ENCODE measurements at places on chromosomes 5 and 9. TPM values are rescaled to one million over a fixed set of nuclear protein-coding genes. Genes with fewer than 3 reads are reported as not detected.

GRCh38 chr5:180463216-180463900 is 30.8 kb upstream of the CNOT6 start:
- no peak for DNase-seq

GRCh38 chr9:135480071-135480939 is 723 bp downstream of the PPP1R26 start:
- peak; percentile 45 for DNase-seq

The ZFP2 gene
- total RNA-seq: not detected

DNA sequence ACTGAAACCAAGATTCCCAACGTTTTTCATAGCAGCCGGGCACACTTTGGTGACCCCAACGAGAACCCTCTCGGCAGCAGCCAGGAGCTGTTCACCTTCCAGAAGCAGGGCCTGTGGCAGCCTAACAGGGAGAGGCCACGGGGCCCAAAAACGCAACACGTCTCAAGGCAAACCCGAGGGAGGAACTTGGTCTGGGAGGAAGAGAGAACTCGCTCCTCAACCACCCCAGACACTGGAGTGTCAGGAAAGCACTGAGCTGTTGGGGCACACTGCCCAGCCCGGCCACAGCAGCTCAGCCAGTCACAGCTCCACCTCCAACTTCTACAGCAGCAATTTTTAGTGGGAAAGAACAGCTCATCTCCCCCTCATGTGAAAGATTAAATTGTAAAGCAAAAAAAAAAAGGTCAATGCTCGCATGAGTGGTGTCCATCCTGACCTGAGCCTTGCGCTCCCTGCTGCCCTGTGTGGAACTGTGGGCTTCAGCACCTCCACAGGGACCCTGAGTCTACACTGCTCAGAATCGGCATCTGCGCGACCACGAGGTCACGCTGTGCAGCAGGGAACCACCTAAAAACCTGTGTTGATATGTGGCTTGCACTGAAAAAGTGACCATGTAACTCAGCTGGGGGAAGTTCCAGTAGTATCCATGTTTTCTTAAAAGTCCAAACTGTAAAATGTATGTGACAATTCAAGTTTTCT is 55.0 kb downstream of the IPPK start:
- no peak for DNase-seq

DNA sequence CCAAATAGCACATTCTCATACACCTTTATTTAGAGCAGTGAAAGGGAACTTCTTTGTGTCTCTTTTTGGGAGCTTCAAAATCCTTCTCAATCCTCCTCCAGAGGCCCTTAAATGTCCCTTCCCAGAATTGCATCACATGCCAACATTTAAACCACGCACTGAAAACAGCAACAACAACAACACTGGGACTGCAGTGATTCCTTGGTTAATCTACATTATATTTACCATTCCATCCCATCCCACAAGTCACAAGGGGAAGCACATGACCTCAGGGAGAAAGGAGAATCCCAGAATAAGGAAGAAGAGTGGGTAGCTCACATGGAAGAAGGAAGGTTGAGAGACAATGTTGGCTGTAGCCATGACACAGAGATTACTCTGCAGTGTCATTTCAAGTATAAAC is 41.1 kb downstream of the ELOVL7 start:
- DNase-seq: no peak

DNA sequence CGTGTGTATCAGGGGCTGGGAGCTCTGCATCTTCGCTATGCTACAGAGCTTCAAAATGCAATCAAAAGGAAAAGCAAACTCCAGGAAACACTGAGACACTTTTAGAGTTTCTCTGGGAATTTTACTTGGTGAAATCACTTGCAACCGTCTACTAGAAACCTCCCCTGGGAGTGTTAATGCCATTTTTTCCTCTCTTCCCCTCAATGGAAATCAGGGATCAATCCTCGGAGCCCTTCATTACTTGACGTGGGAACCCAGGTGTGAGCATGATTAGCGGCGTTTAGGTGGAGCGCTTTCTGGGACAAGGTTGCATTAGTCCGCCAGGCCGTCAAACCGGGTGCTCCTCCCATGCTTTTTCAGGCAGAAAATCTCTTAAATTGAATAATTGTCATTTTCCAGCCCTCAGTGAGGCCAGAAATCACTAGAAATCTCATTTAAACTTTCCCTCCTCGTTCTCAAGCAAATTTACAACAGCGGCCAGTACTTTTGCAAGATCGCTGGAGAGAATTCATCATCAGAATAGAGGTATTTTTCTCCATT is 191.3 kb downstream of the IRX1 start:
- no peak for DNase-seq

The OR13C4 gene
- total RNA-seq: not detected

- no peak for DNase-seq
Measured at GRCh38 chr9:82447343-82447742, 458.8 kb downstream of the SPATA31D1 start.

Data from PC-9 (cell line).